ENCODE measurements at places on chromosomes 2 and 18. TPM values are rescaled to one million over a fixed set of nuclear protein-coding genes. Genes with fewer than 3 reads are reported as not detected.

- no peaks in the 10 kb centered on the region for H3K36me3 ChIP-seq
- no peaks in the 10 kb centered on the region for H3K27me3 ChIP-seq
- no peak for DNase-seq
- H3K4me3 ChIP-seq: no peak overlapping the region
These were observed 13.3 kb downstream of the BABAM2 start for GRCh38 chr2:27903649-27904404.

DNA sequence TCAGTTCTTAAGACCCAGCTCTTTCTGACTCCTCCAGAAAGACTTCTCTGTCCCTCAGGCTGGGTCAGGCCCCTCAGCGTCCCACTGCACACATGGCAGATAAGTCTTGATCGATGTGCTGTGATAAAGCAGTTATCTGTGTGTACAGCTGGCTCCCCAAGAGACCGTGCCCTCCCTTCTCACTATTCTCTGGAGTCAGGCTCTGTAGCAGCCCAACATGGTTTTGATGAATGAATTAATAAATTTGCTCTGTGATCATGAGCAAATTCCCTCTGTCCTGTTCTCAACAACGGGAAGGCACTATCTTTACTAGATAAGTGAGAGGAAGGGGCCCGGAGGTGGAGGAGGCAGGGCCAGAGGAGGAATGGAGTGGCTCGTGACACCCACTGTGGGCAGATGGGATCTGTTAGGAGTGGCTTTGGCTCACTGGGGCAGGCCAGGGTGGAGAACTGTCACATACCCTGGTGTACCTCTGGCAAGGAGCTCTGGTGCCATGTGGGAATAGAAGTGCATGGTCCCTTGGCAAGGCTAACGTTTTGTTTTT lies 48.3 kb downstream of the ZFP36L2 start:
- H3K4me1 ChIP-seq: no peaks in the 10 kb centered on the region
- no peak for DNase-seq

DNA sequence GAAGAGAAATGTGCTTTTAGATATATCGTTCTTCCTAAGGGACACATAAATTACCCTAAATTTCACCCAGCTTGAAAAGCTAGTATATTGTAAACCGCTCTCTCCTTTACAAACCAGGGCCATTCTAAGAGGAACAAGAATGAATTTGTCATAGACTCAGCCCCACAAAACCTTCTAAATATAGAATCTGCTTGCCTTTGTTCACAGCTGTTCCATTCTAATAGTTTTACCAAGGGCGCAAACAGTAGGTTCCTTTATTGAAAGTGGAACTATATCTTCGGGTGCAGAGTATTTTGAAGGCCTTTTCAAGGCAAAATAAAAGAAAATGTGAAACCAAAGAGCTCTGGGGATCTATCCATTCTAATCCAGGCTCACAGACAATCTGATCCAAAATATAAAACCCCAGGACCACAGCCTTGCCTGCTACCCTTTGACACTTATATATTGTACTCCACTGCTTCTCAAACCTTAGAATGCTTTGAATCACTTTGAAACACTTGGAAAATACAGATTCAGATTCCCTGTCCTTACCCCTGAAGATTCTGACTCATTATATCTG lies 316.8 kb downstream of the PAX3 start:
- no peaks in the 10 kb centered on the region for H3K27me3 ChIP-seq
- H3K27ac ChIP-seq: no peak overlapping the region
- no peak for DNase-seq
- no peak overlapping the region for H3K4me3 ChIP-seq
- no peaks in the 10 kb centered on the region for H3K36me3 ChIP-seq
- no peaks in the 10 kb centered on the region for H3K4me1 ChIP-seq

DNA sequence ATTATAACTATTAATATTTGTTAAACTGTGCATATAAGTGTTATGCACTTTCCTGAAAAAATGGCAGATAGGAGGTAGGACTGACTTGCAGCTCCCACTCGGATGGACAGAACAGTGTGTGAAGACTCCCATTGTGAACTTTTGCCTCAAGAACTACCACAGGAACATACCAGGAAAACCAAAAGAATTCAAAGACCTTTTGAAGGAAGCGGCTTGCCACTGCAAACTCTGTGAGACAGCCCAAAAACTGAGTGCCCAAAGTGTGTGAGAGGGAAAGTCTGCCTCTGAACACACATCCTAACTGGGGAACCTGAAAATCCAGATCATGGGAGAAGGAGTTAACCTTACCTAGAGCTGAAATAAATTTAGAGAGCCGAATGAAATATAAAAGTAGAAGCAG lies 171.0 kb downstream of the ZBTB7C start:
- H3K27ac ChIP-seq: no peak overlapping the region
- DNase-seq: no peak
- H3K4me3 ChIP-seq: no peak overlapping the region
- H3K36me3 ChIP-seq: no peaks in the 10 kb centered on the region
- H3K4me1 ChIP-seq: no peaks in the 10 kb centered on the region

DNA sequence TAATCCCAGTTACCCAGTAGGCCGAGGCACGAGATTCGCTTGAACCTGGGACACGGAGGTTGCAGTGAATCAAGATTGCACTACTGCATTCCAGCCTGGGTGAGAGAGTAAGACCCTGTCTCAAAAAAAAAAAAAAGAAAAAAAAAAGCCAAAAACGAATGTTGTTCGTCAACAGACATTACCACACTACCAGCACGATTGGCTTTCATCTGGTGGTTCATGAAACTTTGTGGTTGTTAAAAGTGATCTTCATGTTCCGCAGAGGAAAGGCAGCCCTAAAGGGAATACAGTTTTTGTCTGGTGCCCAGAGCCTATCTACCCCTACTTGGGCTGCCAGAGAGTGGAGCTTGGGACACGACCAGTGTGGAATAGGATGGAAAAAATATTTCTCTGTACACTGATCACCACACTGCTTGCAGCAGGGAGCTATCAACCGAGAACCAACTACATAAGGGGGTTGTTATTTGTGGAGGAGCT lies 13.6 kb upstream of the CXCR4 start:
- H3K4me1 ChIP-seq: no peaks in the 10 kb centered on the region
- H3K27me3 ChIP-seq: no peaks in the 10 kb centered on the region
- no peaks in the 10 kb centered on the region for H3K36me3 ChIP-seq
- H3K27ac ChIP-seq: no peak overlapping the region
- DNase-seq: no peak

- H3K36me3 ChIP-seq: no peaks in the 10 kb centered on the region
- no peak overlapping the region for H3K4me3 ChIP-seq
- no peak overlapping the region for H3K27ac ChIP-seq
- DNase-seq: no peak
These were observed 627 bp upstream of the GALR1 start for GRCh38 chr18:77248873-77249568.

GRCh38 chr2:223260681-223261080 lies 208.7 kb downstream of the KCNE4 start:
- no peak overlapping the region for H3K27ac ChIP-seq
- H3K36me3 ChIP-seq: no peaks in the 10 kb centered on the region
- DNase-seq: no peak
- H3K4me1 ChIP-seq: no peaks in the 10 kb centered on the region
- no peaks in the 10 kb centered on the region for H3K27me3 ChIP-seq

PRKCE gene
- 11.8 TPM for total RNA-seq

VWA3B gene
- not detected for total RNA-seq

PCARE gene
- 2.2 TPM for total RNA-seq

Data from right atrium auricular region (tissue), 2 donors.